ENCODE measurements at places on chromosomes 2 and 18.

DNA sequence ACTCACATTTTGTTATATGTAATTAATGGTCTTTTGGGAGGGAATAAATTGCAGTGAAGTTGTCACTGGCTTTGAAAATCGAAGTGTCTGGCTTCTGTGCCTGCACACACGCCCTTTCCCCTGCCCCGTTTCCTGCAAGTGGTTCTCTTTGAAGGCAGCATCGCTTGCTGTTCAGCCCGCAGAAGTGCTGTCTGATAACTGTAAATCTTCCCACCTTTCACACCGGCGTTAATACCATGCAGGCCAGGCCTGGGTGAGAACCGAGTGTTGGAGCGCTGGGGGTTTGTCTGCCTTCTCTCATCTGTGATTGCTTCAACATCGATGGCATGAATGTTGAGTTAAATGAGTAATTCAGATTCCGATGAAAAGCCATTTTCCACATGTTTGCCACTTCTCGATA lies 37.9 kb upstream of the RPL31 start:
- no peak for DNase-seq

GRCh38 chr18:9333441-9334328 lies 888 bp upstream of the TWSG1 start:
- peak; percentile 18 for DNase-seq

GRCh38 chr2:207202645-207203044 lies 36.9 kb upstream of the KLF7 start:
- peak; percentile 22 for DNase-seq

DNA sequence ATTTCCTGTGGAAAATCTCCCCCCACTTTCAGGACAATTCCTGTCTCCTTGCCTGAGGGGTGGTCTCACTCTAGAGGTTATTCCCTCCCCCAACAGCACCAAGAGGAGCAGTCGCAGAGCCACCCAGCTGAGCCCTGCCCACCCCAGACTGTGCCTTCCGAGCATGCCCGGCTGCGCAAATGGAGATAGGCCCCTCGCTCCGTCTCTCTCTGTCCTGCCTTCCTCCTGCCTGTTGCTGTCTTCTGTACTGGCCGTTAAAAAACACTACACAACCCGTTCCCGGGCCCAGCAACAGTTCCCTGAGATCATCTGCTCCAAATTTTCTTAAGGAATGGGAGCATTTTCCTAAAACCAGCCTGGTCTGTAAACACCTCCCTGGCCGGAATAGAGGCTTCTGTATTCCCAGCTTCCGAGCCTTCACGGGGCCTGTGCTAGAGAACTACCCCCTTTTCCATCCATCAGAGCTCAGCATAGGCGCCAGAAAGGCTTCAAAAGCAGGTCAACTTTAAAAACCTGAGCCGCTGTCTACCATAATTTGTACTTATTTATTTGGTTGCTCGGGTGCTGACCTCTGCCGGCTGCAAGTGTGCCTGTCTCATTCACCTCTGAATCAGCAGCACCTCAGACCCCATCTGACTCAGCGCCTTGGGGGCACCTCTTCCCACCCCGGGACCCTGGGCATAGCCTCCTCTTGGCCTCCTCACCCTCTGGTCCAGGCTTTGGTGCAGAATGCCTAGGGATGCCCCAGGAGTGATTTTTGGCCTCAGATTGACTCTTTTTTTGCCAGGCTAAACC lies 159.4 kb downstream of the PXDN start:
- no peak for DNase-seq

DNA sequence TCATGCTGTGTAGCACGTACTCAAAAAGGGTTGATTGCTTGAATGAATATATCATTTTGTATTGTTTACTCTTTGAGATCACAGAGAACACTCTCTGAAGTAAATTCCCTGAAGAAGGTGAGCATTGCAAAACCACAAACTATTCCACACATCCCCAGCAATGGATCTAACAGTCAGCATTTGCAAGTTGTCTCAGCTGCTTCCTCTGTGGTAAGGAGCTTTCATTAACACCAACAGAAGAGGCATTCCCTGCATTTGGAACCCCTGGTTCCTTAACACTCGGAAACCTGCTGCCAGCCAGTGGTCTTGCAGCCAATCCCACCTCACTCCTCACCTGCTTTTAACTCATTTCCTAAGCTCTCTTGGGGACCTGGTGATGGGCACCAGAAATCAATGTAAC lies 108.4 kb downstream of the IRS1 start:
- DNase-seq: no peak

GRCh38 chr18:36374262-36374661 lies 76.7 kb downstream of the FHOD3 start:
- no peak for DNase-seq

- DNase-seq: no peak
These were observed 96.9 kb upstream of the GLS start for GRCh38 chr2:190783513-190784263.

DNA sequence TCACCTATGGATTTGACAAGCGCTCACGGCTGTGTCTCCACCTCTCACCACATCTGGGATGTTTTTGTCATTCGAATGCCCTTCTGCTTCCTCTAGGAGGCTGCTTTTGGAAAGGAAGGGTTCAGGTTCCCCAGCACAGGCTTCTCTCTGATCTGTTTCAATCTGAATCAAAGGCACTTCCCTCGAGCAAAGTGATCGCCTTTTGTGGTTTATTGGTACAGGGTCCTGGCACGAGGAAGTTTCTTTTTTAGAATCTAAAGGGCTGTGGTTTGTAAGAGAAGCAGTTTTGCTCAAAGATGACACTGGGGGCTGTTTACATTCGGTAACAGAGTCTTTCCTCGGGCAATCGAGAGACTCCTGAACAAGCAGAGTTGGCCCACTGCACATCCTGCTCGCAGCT lies 145.0 kb downstream of the DAW1 start:
- DNase-seq: no peak

DNA sequence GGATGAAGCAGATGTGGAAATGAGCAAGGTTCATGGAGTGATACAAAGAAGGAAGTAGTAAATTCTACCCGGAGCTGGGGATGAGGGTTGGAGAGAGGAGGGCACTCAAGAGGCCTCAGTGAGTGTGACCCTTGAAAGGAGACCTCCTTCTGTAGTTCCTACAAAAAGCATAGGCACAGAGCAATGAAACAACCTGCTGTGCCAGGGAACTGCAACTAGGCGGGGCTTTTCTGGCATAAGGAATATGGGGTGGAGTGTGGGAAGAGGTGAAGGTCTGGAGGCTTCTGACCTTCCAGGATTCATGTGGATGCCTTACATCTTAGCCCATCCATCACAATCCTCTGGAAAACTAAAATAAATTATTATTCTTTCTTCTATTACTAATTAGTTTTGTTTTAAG lies 25.5 kb upstream of the PGAP1 start:
- no peak for DNase-seq

DNA sequence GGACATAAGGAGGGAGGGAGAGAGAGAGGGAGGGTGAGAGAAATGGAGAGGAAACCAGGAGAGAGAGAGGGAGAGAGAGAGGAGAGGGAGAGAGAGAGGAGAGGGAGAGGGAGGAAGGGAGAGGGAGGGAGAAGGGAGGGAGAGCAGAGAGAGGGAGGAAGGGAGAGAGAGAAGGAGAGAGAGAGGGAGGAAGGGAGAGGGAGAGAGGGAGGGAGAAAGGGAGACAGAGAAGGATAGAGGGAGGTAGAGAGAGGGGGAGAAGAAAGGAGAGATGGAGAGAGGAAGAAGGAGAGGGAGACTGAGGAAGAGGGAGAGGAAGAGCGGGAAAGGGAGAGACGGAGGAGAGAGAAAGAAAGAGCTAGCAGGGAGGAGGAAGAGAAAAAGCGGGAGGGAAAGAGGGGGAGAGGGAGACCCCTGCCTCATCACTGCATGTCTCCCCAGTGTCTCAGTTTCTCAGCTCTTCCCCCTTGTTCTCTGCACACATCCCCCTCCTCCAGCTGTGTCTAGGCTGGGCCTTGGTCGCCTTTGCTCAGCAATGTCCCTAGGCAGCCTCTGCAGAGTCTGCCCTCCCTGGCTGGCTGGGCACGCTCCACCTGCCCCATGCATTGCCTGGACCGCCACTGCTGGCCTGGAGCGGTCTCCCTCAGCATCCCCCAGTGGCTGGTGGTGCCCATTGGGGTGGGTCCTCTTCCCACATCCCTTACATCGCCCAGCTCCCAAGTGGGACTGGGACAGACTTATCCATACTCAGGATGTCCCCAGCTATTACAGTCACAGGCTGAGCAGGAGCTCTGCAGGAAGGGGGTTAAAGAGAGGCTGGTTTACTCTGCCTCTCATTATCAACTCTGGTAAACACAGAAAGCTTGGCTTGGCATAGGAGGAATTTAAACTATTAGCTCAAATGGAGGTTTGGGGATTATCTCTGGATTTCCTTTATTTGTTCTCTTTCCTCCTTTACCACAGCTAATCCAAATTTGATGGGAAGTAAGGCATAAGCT lies 85.7 kb upstream of the APCDD1 start:
- DNase-seq: no peak

DNA sequence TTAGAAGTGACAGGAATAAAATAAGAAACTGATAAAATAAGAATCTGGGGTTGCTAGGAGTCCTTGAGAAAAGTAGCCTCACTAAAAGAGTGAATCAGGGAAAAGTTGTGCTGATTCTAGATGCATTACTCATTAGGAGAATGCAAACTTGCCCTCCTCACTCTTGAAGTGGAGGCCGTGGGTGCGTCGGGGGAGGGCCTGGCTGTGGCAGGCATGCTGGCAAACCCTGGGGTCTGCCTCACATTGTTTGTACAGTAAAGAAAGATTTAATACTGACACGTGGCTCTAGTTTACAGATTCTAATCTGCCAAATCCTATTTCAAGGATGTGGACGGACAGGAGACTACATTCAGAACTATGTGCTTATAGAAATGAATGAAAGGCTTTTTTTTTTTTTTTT lies 41.9 kb downstream of the TANC1 start:
- DNase-seq: no peak

- no peak for DNase-seq
These were observed 54.1 kb downstream of the PDCL3 start for GRCh38 chr2:100616841-100617390.

- no peak for DNase-seq
These were observed 288.7 kb upstream of the DSEL start for GRCh38 chr18:67805261-67805660.

DNA sequence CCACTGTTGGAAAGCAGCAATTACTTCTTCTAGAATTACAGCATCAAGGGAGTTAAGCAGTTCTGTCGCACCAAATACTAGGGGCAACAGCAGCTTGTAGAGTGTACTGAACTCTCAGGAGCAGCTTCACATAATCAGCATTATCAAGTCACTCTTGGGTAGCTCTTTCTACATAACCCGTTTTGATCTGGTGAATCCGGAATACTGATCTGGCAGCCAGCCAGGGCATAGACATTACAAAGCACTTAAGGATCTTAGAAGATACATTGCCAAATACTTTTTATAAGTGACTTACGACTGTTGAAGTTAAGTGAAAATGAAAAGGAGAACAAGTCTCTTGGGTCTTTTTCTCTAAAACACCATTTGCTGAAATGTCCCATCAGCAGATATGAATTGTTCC lies 73.2 kb upstream of the NETO1 start:
- no peak for DNase-seq

DNA sequence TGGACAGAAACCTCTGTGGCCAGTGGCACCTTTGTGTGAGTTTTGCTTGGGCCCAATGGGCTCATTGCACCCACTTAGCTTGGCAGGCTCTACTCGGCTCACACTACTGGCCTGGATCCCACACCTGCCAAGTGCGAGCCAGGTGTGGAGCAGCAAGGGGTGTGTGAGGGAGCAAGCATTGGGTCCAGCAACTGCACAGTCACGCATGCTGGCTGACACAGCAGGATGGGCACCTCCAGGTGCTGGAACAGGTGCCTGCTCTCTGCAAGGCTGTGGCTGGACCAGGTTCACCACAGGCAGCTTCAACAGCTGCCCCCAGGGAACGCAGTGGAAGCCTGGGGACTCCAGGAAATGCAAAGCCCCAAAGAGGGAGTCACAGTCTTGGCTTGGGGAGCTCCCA lies 94.2 kb downstream of the DOK6 start:
- DNase-seq: no peak

DNA sequence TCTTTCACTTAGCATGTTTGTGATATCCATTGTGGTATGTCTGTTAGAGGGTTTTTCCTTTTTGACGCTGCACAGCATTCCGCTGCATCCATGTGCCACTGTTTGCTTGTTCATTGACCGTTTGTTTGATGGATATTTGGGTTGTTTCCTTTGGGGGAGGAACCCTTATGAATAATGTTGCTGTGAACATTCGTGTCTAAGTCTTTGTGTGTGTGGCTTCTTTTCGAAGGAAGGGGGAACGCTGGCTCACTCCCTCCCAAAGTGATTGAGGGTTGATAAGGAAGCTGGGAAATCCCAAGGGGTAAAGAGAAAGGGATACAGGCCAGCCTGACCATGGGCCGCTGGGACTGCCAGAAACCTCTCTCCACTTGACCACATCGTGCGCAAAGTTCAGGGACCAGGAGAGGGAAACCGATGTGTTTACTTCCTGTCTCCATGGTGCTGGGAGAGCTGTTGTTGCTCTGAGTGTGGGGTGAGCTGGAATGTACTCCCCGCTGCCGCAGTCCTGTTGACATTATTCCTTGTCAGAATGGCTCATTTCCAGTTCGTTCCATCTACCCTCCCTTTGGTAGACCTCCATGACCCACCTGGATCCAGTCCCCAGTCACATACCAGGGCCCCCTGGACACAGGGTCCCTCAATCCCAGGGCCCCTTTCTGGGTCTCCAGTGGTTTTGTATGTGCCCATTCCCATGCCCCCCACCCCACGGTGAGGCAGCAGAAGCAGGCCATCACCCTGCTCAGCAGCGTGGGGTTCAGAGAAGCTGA lies 39.6 kb downstream of the HS1BP3 start:
- no peak for DNase-seq

Data from HEK293T (cell line).